Stimulated activated CD8-positive, alpha-beta memory T cell treated with anti-CD3 and anti-CD28 coated beads, Interleukin-15, amount 100 ng/mL, for 24 hours (primary cell): ENCODE measurements at places on chromosomes 6 and 20.

DNA sequence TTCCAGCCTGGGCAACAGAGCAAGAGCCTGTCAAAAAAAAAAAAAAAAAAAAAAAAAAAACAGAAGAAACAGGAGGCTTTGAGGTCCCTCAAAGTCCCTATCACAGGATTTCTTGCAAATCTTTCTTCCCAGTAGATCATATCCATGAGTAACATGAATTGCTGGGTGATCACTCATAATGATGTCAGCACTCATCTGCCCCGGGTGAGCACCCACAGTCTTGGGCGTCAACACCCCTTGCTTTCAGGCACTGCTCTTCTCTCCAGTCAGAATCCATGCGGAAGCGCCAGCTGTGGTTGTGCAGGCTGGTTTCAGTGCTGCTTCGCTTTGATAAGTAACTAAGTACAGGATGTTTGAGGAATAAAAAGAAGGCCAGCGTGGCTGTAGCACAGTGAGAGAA, 40.2 kb upstream of the INSM1 start:
- DNase-seq: no peak

DNA sequence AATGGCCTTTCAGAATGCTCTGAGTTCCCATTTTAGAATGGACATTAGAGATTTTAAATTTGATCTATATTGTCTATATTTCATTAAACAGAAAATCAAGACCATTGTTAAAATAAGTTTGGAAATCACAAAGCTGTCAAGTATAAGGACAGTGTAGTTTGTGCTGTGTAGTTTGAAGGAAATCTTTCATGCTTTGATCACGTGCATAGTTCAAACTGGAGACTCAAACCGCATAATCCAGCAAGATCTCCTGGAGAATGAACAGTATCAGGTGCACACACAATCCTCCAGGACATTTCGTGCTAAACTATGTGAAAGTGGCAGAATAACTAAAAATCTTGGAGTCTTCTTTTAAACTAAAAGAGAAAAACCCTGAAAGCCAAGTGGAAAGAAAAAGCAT, 60.8 kb upstream of the TBXT start:
- no peak for DNase-seq

DNA sequence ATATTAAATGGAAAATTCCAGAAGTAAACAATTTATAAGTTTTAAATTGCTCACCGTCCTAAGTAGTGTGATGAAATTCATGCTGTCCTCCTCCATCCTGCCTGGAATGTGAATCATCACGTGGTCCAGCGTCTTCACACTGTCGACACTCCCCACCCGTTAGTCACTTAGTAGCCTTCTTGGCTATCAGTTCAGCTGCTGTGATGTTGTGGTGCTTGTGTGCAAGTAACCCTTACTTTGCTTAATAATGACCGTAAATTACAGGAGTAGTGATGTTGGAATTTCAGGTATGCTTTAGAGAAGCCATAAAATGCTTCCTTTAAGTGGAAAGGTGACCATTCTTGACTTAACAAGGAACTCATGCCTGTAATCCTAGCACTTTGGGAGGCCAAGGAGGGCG, 25.2 kb downstream of the RIOK1 start:
- DNase-seq: no peak

DNA sequence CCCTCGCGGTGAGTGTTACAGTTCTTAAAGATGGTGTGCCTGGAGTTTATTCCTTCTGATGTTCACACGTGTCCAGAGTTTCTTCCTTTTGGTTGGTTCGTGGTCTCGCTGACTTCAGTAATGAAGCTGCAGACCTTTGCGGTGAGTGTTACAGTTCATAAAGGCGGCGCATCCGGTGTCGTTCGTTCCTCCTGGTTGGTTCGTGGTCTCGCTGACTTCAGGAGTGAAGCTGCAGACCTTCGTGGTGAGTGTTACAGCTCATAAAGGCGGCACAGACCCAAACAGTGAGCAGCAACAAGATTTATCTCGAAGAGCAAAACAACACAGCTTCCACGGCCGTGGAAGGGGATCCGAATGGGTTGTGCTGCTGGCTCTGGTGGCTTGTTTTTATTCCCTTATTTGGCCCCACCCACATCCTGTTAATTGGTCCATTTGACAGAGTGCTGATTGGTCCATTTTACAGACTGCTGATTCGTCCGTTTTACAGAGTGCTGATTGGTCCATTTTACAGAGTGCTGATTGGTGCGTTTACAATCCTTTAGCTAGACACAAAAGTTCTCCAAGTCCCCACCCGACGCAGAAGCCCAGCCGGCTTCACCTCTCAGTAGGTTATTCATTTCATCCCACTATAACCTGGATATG, 48.2 kb upstream of the ARG1 start:
- no peak for DNase-seq

- no peak for DNase-seq
Observed at GRCh38 chr6:125004198-125004597, 42.0 kb downstream of the RNF217 start.

DNA sequence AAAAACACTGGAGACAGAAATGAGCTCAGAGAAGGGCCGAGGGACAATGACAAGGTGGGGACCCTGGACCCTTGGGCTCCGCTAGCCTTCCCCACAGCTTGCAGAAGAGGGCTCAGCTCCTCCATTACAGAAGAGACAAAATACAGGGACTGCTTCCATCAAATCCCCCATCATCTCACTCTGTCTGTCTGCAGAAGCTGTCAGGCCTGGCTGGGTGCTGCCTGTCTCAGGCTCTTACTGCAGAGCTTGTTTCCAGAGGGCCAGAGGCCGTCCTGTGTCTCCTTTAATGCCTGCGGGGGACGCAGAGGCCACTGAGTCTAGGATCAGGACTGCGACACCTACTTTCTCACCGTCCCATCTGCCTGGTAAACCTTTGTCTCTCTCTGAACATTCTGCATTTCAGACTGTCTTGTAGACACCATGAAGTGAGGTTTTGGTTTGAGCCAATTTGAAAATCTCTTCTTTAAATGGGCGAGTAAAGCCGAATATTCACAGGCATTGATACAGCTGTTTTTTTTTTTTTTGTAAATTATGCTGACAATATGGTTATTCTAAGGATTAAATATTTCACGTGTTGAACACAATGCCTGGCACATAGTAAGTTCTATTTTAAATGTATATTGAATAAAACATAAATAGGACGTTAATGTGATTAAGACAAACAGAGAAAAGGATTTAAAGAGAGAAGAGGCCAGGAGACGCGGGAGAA, 28.3 kb downstream of the RNASET2 start:
- no peak for DNase-seq

- peak; percentile 18 for DNase-seq
Observed at GRCh38 chr6:15491255-15491985, 171.4 kb downstream of the DTNBP1 start.

GRCh38 chr6:60867548-60867947, 1418.5 kb downstream of the KHDRBS2 start:
- DNase-seq: no peak

- no peak for DNase-seq
Observed at GRCh38 chr6:24982231-24982630, 46.5 kb upstream of the RIPOR2 start.

DNA sequence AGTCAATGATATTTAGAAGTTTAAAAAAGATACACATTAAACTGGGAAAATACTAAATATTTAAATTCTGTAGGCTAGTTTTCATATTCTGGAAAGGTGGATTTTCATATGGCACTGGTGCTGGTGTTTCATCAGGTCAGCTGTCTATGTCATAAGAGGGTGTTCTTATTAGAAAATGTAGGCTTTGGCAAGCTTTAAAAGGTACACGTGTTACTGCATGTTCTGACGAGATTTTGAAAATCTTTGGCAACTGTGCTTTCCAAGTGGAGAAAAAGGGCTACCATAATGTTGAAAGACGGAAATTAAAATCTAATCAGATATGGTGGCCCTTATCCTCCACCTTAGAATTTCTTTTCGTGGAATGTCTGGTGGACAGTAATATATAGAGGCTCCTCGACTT, 30.0 kb downstream of the SLC22A3 start:
- DNase-seq: no peak

DNA sequence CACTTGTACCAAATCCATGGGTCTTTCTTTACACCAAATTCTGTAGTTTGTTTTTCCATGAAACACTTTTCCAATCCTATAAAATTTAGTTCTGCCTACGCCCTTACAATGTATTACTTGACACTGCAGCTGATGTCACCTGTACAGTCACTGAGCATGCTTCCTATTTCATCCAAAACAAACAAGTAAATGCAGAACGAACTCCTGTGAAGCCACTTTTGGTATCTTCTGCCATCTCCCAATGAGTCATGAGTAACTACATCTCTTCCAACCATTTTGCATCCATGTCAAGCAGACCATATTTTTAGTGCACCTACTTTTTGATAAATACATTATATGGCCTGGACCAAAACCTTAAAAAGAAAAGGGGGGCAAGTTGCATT, 42.4 kb downstream of the HDDC2 start:
- no peak for DNase-seq
